ENCODE measurements at places on chromosomes 5 and 9.

- DNase-seq, result no peak
Observed at GRCh38 chr9:127116088-127116726, 6.2 kb downstream of the ANGPTL2 start.

DNA sequence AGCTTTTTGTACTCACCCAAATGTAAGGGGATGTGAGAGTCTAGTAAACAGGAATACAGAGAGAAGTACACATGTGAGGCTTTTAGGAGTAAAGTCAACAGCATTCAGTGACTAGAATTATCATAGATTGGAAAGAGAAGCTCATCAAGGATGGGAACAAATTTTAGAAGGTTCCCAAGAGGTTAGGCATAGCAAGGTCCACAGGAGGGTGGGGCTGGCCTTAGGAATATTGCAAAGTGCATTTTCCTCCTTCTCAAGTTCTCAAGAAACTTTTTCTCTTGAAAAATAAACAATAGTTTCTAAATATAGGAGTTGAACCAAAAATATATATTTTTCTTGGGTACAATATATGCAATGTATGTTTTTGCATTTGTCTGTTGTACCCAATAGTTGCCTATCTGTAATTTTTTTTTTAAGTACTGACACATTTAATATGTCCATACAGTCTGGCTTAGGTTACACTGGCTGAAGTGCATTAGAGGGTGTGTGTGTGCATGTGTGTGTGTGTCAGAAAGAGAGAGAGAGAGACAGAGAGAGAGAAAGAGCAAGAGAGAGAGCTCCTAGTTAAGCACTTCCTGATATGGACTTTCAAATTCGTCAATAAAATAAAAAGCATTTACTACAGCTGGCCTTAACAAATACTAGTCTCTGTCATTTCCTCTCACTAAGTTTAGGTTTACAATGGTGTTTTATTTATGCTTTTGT, 62.2 kb downstream of the SNX18 start:
- no peak for DNase-seq

DNA sequence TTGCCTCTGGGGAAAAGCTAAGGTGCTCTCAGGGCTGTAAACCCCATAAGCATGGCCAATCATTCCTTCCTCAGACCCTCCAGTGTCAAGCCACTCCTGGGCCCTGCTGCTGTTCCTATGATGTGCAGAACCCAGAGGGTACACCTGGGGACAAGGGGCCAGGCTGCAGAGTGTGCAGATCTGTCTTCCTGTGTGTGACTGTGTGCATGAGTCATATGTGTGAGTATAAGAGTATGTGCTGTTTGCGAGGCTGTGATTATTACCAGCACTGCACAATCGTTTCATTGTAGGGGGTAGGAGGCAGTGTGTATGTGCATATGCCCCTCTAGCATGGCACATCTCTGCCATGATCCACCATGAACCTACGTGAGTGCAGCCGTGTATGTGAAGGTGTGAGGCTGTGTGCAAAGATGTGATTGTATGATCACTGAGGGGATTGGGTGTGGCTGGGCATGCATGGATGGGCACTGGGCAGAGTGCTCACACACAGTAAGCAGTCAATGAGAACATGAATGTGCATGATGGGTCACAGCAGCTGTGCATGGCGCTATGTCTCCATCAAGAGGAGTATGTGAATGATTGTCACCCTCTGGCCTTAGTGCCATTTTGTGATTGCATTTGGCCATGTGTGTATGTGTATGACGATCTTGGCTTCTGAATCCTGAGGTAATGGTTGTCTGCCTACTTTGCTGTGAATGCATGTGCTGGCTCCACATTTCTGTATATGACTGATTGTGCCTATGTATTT, 2.4 kb upstream of the OR1K1 start:
- DNase-seq, result no peak

GRCh38 chr5:74657165-74657564, 16.6 kb upstream of the ENC1 start:
- no peak for DNase-seq

- DNase-seq, result no peak
Observed at GRCh38 chr9:13675638-13676000, 396.1 kb upstream of the MPDZ start.

DNA sequence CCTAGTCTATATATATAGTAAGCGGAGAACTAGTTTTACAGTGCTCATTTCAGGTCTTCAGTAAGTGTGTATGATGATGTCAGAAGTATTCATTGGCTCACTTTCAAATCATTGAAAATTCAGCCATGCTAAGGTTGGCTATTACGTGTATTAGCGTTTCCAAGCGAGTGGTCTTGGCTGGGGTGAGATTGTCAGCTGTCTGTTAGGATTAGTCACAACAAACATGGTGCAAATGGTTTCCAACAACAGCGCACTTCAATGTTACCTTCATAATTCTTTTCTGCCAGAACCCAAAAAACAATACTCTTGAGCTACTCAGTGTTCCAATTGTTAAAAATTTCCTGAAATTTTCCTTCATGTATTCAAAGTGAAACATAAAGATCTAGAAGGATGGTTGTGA, 283.0 kb downstream of the AOPEP start:
- no peak for DNase-seq

DNA sequence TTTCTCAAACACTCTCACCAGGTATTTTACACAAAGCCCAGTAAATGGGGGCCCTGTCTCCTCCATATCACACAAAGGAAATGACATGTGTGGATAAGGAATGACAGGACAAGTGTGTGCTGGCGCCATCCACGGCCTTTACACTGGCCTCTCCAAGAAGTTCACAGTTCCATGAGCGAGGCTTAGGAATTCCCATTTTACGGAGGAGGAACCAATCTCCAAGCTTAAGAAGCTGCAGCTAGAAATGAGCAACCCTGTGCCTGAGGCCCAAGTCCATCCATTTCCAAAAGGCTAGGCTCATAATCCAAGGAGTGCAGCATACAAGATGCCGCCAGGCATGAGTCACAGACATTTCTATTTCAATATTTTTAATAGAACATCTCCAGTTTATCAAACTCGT, 203.4 kb downstream of the AUH start:
- DNase-seq, result no peak
